Lower leg skin (tissue), 4 donors: ENCODE measurements at places on chromosomes 3 and 15.

- DNase-seq, result no peak
These were observed 1.5 kb downstream of the CYP1A1 start for GRCh38 chr15:74723754-74724334.

GRCh38 chr3:57803647-57804081 is 47.6 kb downstream of the SLMAP start:
- peak; percentile 66 for DNase-seq

DNA sequence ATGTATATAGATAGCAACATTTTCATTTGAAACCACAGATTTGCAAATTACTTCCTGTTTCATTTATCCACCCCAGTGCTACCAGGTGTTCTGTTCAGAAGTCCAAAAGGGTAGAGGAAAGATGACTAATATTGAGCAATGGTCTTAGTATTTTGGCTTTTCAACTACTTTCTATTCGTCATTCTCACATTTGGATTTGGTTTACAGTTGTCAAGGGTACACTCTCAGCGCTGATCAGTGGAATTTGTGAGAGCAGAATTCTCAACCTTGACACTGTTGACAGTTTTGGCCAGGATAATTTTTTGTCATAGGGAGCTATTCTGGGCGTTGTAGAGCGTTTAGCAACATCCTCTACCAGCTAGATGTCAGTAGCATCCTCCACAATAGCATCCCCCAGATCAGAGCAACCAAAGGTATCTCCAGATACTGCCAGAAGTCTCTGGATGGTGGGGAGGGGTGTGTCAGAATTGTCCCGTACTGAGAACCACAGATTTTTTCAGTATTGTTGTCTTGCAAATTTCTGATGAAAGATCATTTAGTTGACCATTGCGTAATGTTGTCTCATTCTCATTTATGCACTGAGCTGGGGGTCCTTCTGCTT is 4.2 kb downstream of the HMCES start:
- DNase-seq, result no peak

GRCh38 chr3:135440746-135441145 is 524.8 kb upstream of the PPP2R3A start:
- DNase-seq, result no peak
